Activated CD8-positive, alpha-beta T cell treated with anti-CD3 and anti-CD28 coated beads, Interleukin-2, amount 10 ng/mL, durations not matched to agents 7 days and 5 days (primary cell): ENCODE measurements at places on chromosomes 6 and 20. TPM values are rescaled to one million over a fixed set of nuclear protein-coding genes. Genes with fewer than 3 reads are reported as not detected.

The CYP39A1 gene
- total RNA-seq, result not detected

The WFDC11 gene
- total RNA-seq, result not detected

DNA sequence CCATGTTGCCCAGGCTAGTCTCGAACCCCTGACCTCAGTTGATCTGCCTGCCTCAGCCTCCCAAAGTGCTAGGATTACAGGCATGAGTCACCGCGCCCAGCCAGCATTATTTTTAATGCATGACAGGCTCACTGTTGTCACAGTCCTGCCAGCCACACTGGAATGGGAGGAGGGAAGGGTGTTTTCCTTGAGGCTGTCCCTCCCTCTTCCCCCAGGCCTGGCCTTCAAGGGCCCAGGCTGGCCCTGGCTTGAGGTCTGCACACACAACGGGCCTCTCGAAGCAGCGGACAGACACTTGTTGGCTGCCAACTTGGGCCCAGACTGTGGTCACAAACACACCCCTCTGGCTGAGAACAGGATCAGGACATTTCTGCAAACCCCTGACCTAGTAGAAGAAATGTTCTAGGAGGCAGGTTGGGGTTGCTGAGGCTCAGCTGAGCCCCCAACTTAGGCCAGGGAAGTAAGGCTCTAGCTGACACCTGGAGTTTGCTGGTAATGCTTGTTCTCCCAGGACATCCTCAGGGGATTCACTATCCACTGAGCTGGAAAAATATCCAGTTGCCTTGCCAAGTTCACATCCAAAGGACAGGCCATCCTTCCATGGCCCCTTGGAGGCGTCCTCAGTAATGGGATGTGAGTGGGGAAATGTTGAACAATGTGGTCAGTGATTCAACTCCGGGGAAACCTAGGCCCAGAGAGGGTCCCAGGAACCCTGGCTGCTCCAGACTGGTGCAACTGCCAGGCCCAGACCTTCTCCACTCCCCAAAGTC, 9.9 kb downstream of the SNTA1 start:
- H3K27me3 ChIP-seq, result no peaks in the 10 kb centered on the region
- DNase-seq, result no peak
- H3K4me1 ChIP-seq, result no peaks in the 10 kb centered on the region
- no peak overlapping the region for H3K27ac ChIP-seq

GRCh38 chr6:21037453-21037852, 503.2 kb downstream of the CDKAL1 start:
- DNase-seq, result no peak
- H3K4me1 ChIP-seq, result no peaks in the 10 kb centered on the region
- no peak overlapping the region for H3K4me3 ChIP-seq
- H3K36me3 ChIP-seq, result no peaks in the 10 kb centered on the region
- no peak overlapping the region for H3K27ac ChIP-seq

GRCh38 chr6:33786736-33787135, 2.2 kb downstream of the LEMD2 start:
- H3K27me3 ChIP-seq, result no peaks in the 10 kb centered on the region
- peak overlapping the region; percentile 10 for H3K4me3 ChIP-seq
- H3K27ac ChIP-seq, result peak overlapping the region; percentile 26
- H3K36me3 ChIP-seq, result peaks cover 48% of the 10 kb centered on the region
- peaks cover 55% of the 10 kb centered on the region for H3K4me1 ChIP-seq

GRCh38 chr20:37537505-37537904, 9.8 kb upstream of the BLCAP start:
- no peak overlapping the region for H3K4me3 ChIP-seq
- H3K27ac ChIP-seq, result no peak overlapping the region
- no peaks in the 10 kb centered on the region for H3K36me3 ChIP-seq
- peaks cover 11% of the 10 kb centered on the region for H3K27me3 ChIP-seq
